Dermis microvascular lymphatic vessel endothelial cell (primary cell): ENCODE measurements at places on chromosomes 5 and 9. TPM values are rescaled to one million over a fixed set of nuclear protein-coding genes. Genes with fewer than 3 reads are reported as not detected.

GRCh38 chr5:163964671-163965070 is 459.3 kb downstream of the MAT2B start:
- DNase-seq, result peak; percentile 71

- no peak for DNase-seq
Observed at GRCh38 chr5:58459146-58460001, 512 bp downstream of the PLK2 start.

DNA sequence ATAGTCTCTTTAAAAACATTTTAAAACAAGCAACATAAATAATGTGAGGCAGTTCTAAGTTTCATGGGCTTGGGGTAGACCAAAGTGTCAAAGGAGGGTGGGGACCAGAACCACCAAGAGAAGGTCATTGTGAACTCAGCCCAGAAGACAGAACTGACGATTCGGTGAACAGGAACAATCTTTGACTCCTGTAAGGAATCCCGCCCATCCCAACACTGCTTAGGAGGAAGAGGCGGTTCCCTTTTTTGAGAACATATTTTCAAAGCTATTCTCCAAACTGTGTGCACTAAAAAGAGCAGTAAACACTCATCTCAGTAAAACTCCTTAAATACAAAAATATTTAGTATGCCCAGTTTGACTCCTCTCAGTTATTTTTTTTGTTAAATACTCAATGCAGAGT is 176.5 kb upstream of the TLE4 start:
- no peak for DNase-seq

Gene SHOC1
- total RNA-seq, result not detected in 2 replicates

DNA sequence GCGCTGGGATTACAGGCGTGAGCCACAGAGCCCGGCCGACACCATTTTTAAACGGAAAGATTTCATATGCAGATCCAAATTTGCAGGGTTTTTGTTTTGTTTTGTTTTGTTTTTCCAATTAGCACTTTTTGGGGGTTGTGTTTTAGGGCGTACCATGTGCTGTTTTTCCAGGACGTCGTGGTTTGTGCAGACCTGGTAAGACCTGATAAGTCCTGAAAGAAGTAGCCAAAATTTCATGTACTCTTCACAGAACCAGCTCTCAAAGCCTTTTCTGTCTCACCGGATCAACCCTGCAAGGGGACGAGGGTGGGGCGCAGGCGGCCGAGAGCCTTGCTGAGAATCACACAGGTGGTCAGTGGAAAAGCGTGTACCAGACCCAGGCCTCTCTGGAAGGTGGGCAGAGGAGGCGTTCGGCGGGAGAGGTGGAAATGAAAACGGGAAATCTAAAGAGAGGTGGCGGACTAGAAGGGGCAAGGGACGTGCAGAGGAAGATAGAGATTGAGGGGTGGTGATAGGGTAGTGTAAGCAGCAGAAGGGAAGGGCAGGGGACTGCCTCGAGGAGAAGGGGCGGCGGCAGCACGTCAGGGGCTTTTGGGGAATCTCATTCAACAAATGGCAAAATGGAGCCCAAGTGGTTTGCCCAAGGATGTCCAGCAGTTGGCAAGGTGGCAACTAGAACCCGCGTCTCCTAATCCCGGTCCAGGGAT is 1.1 kb upstream of the FAF2 start:
- peak; percentile 34 for DNase-seq
